ENCODE measurements at places on chromosomes 4 and X.

GRCh38 chrX:77436682-77437081 is 10.5 kb upstream of the FGF16 start:
- no peak for DNase-seq

DNA sequence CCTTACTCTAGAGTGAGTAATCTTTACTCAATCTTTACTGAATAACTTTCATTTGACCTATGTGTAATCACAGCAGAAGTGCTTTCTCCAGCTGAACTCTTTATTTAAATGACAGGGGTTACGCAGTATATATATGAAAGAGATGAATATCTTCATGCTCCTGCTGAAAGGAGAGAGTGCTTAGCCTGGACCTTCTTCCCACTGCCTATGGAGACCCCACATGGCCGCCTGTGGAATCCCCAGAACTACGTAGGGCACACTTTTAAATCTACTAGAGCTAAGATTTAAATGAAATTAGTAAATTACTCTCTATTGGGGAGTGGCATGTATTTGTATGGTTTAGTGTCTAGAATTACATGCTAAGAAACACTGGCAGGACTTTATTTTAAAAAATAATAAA is 391.2 kb downstream of the ANKRD50 start:
- DNase-seq: no peak

- DNase-seq: no peak
Observed at GRCh38 chr4:16154451-16154850, 70.6 kb upstream of the PROM1 start.

GRCh38 chr4:125338814-125339213 is 24.1 kb downstream of the FAT4 start:
- DNase-seq: no peak

DNA sequence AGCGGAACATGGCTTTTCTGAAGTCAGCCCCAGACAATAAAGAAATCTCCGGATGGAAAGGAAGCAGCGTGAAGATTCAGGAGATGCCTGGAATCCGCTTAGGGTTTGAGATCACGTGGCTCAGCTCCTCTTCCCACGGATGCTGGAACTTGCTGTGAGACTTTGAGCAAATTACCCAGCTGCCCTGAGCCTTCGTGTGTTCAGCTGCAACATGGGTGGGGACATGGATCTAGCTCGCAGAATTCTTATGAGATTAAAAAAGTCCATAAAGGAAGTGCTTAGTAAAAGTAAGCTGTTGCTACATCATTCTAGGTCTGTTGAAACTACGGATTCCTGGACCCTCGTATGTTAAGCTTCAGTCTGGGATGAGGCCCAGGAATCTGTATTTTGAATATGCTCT is 55.7 kb upstream of the STIM2 start:
- DNase-seq: no peak

- DNase-seq: no peak
Observed at GRCh38 chr4:79385641-79386040, 22.4 kb downstream of the GK2 start.

GRCh38 chrX:111585337-111585736 is 73.9 kb downstream of the SERTM2 start:
- no peak for DNase-seq

- peak; percentile 60 for DNase-seq
Observed at GRCh38 chrX:115894087-115894486, 276.5 kb upstream of the AGTR2 start.

DNA sequence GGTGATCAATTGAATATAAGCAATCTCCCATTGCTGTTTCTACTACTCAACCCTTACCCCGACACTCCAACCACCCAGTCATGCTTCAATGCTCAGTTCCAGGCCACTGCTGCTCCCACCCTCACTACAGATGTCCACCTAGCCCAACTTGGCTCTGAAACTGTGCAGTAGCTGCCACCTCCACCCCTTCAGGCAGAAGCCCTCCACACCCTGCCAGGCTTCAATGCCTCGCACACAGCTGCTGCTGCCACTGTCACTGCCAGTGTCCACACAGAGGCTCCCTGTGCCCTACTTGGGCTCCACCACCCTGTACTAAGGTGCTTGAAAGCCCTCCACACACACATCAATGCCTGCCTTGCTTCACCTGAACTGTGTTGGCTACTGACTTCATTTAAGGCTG is 34.6 kb downstream of the LAMTOR3 start:
- DNase-seq: no peak

DNA sequence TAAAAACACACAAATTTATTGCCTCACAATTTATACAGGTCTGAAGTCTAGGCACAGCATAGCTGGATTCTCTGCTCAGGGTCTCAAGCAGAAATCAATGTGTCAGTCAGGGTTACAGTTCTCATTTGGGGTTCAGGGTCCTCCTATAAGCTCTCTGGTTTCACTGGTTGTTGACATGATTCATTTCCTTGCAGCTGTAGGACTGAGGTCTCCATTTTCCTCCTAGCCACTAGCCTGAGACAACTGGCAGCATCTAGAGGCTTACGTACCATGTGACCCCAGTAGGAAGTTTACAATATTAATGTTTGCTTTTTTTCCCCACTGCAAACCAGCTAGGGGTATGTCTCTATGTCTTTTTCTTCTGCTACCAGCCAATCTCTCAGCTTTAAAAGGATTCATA is 102.5 kb downstream of the CPEB2 start:
- DNase-seq: no peak

DNA sequence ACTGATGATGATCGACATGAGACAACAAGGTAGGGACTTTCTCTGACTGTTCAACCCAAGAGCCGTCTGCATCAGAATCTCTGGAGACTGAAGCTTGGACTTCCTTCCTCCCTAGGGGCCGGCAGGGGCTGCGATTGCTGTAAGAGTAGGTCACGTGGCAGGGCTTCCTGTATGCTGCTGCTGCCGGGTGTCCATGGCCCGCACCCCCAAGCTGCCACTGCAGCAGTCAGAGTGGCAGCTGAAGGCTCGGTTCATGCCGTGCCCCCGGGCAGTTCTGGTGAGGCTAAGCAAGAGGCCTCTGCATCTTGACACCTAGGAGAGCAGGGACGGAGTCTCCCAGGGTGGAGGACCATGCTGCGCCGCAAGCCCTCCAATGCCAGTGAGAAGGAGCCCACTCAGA is at the start of gene SASH3:
SASH3 (plus strand) TSS at position 203 of the 400 bp plus-strand sequence; CDS start at position 352, 149 bp downstream.
- DNase-seq: no peak

Measured in cerebellar nuclear complex (tissue), 1 donor.